DMS153 (cell line): ENCODE measurements at places on chromosomes 1 and 21.
A peak's percentile ranks its signal among the peaks of the same experiment; 100 is the strongest.

DNA sequence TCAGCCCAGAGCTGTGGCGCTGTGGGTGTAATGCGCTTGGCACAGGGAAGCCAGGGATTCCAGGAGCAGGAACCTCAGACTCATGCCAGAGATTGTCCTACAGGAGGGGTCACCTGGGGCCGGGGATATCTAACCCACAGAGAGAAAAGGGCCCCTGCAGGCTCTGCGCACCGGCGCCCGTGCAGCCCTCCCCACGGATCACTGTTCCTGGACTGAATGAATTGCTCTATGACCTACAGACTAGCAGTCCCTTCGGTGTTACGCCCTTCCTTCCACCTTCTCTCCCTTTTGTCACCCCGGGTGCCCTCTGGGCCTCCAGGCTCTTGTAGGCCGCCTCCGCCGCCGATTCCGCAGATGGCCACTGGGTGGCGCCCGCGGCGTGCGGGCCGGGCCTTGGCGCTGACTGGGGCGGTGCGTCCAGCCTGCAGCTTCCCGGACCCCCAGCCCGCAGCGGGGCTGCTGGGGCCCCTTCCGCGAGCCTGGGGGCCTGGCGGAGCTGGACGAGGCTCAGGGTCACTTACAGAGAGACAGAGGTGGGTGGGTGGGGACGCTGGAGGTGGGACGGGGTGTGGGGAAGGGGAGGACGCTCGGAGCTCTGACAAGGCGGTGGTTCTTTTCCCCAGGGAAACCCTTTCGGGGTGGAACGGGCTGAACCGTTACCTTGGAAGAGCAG lies 101.3 kb downstream of the IER5 start:
- peak; percentile 69 for DNase-seq

- DNase-seq, result no peak
Measured at GRCh38 chr1:193769651-193770050, 583.2 kb upstream of the B3GALT2 start.

GRCh38 chr1:248804771-248805681 lies 20.7 kb downstream of the SH3BP5L start:
- DNase-seq, result no peak

- DNase-seq, result peak; percentile 70
Measured at GRCh38 chr21:33325222-33326067, 675 bp downstream of the IFNAR1 start.

DNA sequence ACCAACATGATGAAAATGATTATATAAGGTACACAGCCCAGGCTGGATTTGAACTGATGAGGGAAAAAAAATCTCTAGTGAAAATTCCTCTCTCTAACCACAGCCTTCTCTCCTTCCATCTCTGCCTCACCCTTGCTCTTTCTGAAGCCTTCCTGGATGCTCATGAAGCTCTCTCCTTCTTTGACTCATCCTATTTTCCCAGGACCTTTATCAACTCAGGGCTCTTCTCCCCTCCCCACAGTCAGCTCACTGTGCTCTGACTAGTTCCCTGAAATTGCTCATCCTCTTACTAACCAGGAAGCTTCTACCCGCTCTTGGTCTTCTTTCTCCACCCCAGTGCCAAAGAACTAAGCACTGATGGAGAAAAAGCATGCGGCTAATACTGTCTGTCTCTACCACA lies 46.4 kb upstream of the ERG start:
- DNase-seq, result no peak

DNA sequence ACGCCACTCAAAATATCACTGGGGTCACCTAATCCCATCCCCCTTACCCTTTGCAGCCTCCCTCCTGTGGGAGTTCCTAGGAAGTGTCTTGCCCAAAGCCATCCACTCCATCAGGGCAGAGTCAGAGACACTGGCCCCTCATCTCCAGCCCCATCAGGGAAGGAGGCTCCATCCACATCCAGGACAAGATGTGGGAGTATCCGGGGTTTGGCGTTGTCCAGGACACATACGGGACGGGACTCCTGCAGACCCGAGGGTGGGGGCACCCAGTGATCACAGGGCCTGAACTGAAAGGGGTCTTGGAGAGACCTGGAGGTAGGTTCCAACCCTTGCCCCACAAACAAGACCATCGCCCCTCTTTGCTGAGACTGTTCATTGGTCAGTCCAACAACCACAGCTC lies 348.2 kb downstream of the MATN1 start:
- no peak for DNase-seq

GRCh38 chr1:195637539-195637938 lies 970.7 kb downstream of the KCNT2 start:
- DNase-seq, result no peak

DNA sequence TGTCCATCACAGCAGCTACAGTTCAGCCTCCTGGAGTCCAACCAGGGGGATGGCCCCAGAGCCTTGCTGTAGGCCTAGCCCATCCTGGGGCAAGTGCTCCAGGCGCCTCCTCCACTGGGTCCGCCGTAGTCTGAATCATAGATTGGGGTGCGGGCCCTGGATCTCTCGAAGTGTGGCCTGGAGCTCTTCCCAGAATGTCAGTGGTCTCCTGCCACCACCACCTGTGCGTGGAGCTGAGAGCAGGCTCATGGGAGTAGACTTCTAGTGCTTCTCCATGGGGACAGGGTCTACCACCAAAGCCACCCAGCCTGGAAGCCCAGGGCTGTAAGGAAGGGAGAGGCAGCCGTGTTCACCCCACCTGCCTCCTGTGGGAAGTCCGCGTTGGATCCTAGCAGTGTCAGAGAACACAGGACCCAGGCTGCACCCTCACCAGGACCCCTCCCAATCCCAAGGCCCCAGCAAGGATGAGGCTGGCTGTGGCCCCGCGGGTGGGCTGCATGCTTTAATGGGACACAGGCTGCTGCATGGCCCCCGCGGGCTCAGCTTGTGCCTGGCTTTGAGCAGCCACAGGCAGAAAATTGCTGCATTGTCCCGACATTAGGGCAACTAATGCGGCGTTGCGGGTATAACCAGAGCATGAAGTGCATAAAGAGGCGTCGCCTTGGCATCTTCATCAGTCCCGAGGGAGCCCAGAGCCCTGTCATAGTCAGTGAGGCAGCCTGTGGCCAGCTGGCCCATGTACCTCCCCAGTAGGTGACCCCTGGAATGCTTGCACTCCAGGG lies 735 bp upstream of the HES3 start:
- DNase-seq, result no peak

- DNase-seq, result no peak
Measured at GRCh38 chr21:27429710-27430341, 462.9 kb upstream of the ADAMTS5 start.

DNA sequence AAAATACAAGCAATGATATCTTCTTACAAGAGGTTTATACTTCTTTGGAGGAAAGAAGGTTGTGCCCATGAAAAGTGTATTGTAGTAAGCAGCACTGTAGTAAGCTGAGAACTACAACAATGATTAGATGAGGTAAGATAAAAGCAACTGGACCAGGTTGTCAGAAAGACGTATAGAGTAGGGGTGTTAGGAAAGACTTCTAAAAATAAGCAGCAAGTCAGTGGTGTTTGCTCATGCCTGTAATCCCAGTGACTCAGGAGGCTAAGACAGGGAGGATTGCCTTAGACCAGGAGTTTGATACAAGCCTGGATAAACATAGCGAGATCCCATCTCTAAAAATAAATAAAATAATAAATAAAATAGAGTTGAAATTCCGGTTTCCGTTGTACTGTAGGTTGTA lies 4.3 kb upstream of the OR10X1 start:
- no peak for DNase-seq

DNA sequence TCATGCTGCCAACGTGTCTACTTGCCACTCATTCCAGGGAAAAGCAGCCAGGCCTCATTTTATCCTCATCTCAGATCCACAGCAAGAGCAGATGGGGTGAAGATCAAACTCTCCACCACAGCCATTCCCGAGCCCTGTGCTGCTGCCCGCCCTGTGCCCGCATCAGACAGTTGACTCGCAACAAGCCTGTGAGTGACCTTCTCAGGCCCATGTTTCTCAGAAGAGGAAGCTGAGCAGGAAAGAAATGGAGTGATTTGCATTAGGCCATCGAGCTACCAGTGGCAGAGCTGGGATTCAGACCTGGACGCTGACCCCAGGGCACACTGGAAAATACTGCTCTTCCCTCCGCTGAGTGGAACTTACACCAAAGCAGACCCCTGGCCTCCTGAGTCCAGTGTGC lies 1.2 kb downstream of the CNR2 start:
- DNase-seq, result no peak

DNA sequence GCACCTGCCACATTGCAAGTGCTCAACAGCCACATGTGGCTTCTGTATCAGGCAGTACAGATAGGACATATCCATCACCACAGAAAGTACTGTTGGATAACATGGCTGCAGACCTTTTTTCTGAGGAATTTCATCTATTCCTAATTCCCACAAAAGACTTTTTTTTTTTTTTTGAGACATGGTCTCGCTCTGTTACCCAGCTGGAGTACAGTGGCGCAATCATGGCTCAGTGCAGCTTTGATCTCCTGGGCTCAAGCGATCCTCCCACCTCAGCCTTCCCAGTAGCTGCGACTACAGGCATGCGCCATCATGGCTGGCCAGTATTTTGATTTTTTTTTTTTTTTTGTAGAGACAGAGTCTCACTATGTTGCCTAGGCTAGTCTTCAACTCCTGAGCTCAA lies 33.3 kb downstream of the YARS1 start:
- DNase-seq, result no peak

DNA sequence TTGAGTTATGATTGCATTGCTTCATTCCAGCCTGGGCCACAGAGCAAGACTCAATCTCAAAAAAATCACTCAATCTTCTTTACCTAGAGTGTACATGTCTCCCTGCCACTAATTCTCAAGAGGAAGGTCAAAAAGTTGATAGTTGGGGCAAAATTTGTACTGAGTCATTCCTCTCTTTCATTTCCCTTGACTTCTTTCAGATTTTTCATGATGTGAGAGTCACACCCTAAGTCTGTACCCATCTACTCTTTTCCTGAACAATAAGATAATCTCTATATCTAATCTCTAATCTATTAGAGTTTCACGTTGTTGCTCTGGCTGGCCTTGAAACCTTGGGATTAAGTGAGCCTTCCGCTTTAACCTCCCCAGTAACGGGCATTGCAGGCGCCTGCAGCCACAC lies 1.1 kb upstream of the BRDT start:
- no peak for DNase-seq

DNA sequence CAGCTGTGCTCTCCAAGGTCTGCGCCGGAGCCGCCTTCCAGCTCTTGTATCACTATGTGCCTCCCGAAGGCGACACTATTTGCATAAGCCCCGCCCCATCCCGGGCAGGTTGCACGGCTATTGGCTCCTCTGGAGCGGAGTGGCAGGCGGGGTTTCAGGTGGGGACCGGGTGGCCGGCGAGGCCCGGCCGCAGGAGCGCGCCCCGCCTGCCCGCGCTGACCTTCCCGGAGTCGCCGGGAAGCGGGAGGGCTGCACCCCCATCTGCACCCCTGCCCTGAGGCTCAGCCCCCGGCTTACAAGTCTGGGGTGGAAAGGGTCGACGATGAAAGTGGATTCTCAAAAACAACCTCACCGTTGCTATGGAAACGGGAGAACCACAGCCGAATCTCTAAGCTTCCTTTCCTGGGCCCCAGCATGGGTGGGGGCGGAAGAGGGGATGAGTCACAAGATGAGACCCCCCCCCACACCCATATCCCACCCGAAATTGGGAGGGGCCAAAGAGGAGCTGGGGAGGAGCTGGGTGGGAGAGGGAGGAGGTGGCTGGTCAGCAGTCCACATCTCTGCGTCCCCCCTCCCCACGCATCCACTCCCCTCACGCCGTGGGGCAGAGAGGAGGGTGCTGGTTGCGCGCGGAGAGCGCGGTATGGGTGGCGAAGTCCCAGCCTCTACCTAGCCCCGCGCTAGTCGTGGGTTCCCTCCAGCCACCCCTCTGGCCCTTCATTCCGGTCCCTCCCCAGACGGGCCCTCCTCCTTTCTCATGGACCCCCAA lies at the start of gene HPCAL4:
HPCAL4 (minus strand) TSS at position 51 of the 769 bp plus-strand sequence. CDS start 6,830 bp downstream, outside the sequence.
- DNase-seq, result peak; percentile 98

GRCh38 chr1:107255469-107255868 lies 114.6 kb downstream of the NTNG1 start:
- no peak for DNase-seq

- no peak for DNase-seq
Measured at GRCh38 chr1:59428828-59429227, 131.9 kb downstream of the FGGY start.

DNA sequence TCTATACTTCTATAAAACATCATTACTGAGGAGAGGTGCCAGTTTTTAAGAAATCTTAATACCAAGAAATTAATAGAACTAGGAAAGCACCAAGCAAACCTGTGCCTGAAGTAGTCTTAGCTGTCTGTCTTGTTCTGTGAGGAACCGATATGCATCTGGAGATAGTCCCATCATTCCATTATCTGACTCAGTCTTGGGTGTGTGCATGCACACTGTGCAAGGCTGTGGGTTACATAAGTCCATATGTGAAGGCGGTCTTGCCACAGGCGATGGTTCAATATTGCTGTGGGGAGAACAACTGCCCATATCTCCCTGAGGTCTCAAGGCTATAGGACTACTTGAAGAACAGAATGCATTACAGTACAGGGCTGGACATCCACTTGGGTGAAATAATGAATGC lies 33.8 kb downstream of the STIL start:
- no peak for DNase-seq

- no peak for DNase-seq
Measured at GRCh38 chr1:243483071-243483771, 227.4 kb downstream of the SDCCAG8 start.

- no peak for DNase-seq
Measured at GRCh38 chr1:34829250-34829649, 30.3 kb downstream of the SMIM12 start.

DNA sequence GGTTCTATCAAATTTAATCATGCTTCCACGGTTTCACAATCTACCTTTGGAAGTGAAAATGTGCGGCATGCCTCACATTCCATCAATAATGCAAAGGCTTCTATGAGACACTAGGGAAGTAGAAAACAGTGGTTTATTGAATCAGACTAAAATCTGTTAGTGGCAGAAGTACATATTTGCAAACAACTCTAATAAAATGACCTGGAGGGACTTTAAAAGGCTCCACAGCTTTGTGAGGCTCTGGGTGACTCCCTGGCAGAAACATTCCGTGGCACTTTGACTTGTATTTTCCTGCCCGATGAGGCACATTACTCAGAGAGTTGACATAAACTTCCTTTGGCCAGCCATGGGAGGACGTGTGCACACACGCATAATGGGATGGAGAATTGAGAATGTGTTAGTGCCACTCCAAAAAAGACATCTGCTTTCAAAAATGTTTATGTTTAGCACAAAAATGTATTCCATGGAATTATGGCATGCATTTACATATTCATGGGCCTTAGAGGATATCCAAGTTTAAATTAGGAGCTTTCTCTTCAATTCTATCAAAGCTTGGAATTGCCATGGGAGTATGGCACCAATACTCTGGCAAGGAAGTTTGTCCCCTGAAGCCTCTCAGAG lies 60.0 kb upstream of the SSX2IP start:
- DNase-seq, result no peak

GRCh38 chr1:180213401-180214170 lies 16.5 kb upstream of the LHX4 start:
- no peak for DNase-seq

GRCh38 chr1:12204754-12205658 lies 24.8 kb upstream of the VPS13D start:
- no peak for DNase-seq

DNA sequence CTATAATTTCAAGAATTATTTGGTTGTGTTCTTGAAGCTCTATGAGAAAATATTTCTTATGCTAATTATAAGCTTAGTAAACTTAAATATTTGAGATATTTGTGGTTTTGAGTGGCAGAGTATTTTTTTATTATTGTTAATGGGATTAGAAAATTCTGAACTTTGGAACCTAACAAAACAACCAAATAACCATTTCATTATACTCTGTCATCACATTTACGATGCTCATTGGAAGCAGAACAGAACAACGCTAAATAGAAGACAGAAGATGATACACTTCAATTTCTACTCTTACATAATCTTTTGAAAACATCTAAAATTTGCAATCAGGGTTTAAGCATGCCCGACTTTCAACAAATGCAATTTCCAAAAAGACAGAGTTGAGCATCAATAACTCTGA lies 270.2 kb downstream of the PTPRC start:
- DNase-seq, result no peak
